Tibial artery (tissue), 4 donors: ENCODE measurements at places on chromosomes 1 and 21.

DNA sequence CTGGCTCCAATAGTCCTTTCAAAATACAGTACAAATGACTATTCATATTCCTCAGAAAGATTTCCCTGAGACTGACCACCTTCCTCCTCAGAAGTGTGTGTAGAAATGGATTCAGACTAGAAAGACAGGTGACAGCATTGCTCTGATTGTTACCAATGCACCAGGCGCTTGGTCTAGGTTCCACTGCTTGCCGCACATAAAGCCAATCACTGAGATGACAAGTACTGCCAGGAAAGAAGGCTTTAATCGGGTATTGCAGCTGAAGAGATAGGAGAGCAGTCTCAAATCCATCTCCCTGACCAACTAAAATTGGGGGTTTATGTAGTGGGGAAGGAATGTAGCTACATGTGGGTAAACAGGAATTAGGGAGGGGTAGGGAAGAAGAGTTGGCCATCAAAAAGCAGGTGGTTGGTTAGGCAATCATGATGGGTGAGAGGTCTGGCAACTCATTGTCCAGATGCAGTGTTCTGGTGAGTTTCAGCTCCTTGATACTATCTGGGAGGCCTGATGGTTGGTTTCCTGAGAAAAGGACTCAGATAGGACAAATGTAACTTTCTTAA, 98.0 kb downstream of the KCNH1 start:
- no peaks in the 10 kb centered on the region for H3K36me3 ChIP-seq
- H3K27ac ChIP-seq, result no peak overlapping the region
- no peaks in the 10 kb centered on the region for H3K27me3 ChIP-seq
- DNase-seq, result no peak

- no peaks in the 10 kb centered on the region for H3K27me3 ChIP-seq
- H3K4me3 ChIP-seq, result no peak overlapping the region
- no peaks in the 10 kb centered on the region for H3K4me1 ChIP-seq
- no peaks in the 10 kb centered on the region for H3K36me3 ChIP-seq
- no peak overlapping the region for H3K27ac ChIP-seq
- DNase-seq, result no peak
Measured at GRCh38 chr1:93801471-93801870, 77.5 kb downstream of the DNTTIP2 start.

GRCh38 chr1:179807291-179807690, 64.2 kb downstream of the FAM163A start:
- H3K27ac ChIP-seq, result no peak overlapping the region
- no peak overlapping the region for H3K4me3 ChIP-seq
- no peaks in the 10 kb centered on the region for H3K36me3 ChIP-seq
- DNase-seq, result no peak
- peaks cover 14% of the 10 kb centered on the region for H3K27me3 ChIP-seq
- no peaks in the 10 kb centered on the region for H3K4me1 ChIP-seq

DNA sequence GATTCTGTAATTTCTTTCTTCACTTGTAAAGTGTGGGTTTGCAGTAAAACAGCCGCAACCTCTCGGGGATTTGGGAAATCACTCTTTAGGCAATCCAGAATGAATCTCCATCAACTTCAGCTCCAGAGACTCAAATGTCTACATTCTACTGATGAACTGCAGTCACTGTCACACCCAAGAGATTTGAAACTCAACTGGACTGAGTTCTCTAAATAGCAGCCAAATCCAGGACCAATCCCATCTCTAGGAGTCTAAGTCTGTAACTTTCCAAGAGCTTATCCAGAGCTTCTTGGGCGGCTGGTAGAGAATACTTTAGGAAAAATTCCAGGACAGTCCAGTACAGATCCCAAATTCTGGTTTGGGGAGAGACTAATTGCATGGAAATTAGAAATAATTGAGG, 62.9 kb downstream of the ADAMTS1 start:
- H3K27ac ChIP-seq, result peak overlapping the region; percentile 68
- H3K4me1 ChIP-seq, result peaks cover 54% of the 10 kb centered on the region
- DNase-seq, result no peak
- no peak overlapping the region for H3K4me3 ChIP-seq
- no peaks in the 10 kb centered on the region for H3K27me3 ChIP-seq

DNA sequence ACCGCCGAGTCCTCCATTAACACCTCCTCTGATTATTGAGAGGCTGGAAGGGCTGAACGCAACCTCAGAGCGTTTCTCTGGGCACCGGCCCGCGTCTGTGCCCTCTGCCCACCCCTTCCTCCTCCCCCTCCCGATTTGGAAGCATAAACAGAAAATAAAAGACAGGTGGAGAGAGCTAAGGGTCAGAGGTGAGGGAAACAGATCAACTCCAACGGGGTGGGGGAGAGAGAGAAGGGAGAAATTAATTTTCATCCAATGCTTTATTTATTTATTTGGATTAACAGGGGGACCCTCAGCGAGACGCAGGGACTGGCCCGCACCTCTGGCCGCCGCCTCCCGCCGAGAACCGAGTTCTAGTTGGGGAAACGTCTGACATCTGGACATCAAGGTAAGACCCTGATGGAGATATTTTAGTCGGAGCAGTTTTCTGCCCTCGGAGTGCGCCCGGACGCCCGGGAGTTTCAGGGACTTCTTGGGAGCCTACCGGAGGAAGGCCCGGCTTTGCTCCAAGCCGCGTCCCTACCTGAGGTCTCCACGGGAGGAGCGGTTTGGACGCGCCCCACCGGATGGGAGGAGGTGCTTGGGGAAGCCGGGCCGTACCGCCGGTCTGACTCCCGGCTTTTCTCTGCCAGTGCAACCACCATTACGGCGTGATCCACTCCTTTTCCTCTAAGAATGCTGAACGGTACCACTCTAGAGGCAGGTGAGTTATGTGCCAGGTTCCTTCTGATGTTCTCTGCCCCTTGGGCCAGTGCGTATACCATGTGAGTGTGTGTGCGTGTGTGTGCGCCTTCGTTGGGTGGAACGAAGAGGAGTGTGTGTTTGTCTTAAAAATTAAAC, 5.1 kb upstream of the LHX9 start:
- H3K4me1 ChIP-seq, result peaks cover 51% of the 10 kb centered on the region
- H3K36me3 ChIP-seq, result no peaks in the 10 kb centered on the region
- H3K27ac ChIP-seq, result no peak overlapping the region
- no peak for DNase-seq

DNA sequence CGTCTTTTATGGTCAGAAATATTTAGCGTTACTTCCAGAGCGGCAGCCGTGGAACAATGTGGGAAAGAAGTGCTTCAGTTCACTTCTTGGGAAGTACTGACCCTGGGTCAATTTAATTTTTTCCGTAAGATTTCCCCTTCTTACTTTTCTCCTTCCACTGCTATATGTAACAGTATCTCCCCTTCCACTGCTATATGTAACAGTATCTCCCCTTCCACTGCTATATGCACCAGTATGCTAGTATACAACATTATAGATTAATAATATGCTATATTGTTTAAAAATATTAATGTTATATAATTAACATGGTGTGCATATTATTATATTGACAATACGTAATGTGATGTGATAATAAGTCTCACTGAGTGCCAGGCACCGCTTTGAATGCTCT, 69.7 kb upstream of the ERG start:
- peaks cover 4% of the 10 kb centered on the region for H3K36me3 ChIP-seq
- peak overlapping the region; percentile 30 for H3K4me3 ChIP-seq
- no peaks in the 10 kb centered on the region for H3K27me3 ChIP-seq
- no peak for DNase-seq
- peak overlapping the region; percentile 26 for H3K27ac ChIP-seq
- no peaks in the 10 kb centered on the region for H3K4me1 ChIP-seq

DNA sequence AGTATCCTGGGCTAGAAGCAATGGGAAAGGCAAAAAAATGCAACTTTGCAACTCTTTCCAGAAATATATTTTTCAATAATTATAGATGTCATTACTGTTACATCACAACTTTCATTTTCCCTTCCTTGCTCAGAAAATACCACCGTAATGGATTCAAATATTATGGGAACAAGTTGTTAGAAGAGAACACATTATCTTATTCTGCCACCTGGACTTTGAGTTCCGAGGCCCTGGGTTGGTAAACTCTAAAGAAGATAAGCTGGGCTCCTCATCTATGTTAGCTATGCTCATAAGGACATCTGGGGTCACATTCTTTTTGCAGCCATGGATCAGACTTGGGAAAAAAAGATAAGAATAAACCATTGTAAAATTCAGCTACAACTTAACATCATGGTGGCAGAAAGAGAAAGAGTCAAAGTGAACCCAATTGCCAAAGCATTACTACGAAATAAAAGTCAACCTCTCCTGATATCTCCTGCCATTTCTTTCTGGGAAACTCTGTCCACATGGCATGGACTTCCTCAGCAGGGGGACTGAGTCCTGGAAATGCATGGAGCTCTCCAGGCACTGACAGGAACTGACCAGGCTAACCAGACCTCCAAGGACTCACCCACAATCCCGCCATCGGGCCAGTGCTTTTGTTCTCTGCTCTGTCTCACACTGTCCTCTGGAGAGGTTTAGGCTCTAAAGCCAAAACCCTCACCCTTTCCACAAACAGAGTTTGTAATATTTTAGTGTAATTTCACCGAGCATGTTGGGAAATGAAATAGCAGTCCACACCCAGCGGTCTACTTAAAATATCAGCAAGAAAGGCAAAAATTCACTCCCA, 499.1 kb upstream of the RUNX1 start:
- H3K27ac ChIP-seq, result no peak overlapping the region
- no peaks in the 10 kb centered on the region for H3K27me3 ChIP-seq

- no peaks in the 10 kb centered on the region for H3K4me1 ChIP-seq
- no peaks in the 10 kb centered on the region for H3K27me3 ChIP-seq
Measured at GRCh38 chr1:56363007-56363770, 216.2 kb downstream of the PLPP3 start.
